ENCODE measurements at places on chromosomes 5 and 9.
A peak's percentile ranks its signal among the peaks of the same experiment; 100 is the strongest.

DNA sequence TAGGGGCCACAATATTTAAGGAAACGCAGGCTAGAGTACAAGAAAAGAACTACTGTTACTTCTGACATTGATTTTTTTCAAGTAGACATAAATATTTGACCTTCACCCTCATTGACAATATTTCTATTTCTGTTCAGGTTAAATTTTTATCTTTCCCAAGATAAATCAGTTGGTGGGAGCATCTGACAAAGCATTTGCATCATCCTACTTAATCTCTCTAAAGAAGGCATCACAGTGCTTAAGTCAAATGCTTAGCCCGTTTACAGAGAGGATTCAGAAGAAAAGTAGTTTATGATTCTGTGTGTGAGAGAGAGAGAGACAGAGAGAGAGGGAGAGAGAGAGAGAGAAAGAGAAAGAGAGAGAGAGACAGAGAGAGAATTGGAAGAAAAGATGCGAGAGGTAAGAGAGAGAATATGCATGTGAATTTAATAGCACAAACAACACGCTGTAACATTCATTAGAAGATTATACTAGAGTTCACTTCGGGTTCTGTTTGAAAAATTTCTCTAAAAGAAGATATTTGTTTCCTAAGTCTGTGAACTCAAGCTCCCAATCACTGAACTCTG, 1093.3 kb upstream of the CDH6 start:
- no peak for DNase-seq

DNA sequence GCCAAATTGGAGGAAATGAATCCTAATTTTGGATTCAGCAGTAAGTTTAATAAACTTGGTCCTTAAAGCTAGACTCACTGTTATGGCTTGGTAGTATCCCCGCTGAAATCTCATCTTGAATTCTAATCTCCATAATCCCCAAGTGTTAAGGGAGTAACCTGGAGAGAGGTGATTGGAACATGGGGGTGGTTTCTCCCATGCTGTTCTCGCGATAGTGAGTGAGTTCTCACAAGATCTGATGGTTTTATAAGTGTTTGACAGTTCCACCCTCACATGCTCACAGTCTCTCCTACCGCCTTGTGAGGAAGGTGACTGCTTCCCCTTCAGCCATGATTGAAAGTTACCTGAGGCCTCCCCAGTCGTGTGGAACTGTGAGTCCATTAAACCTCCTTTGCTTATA, 824.5 kb upstream of the WWC1 start:
- DNase-seq, result no peak

GRCh38 chr9:2686911-2687310, 30.4 kb upstream of the KCNV2 start:
- DNase-seq, result no peak

GRCh38 chr9:15513335-15513734, 2.6 kb upstream of the PSIP1 start:
- DNase-seq, result no peak

DNA sequence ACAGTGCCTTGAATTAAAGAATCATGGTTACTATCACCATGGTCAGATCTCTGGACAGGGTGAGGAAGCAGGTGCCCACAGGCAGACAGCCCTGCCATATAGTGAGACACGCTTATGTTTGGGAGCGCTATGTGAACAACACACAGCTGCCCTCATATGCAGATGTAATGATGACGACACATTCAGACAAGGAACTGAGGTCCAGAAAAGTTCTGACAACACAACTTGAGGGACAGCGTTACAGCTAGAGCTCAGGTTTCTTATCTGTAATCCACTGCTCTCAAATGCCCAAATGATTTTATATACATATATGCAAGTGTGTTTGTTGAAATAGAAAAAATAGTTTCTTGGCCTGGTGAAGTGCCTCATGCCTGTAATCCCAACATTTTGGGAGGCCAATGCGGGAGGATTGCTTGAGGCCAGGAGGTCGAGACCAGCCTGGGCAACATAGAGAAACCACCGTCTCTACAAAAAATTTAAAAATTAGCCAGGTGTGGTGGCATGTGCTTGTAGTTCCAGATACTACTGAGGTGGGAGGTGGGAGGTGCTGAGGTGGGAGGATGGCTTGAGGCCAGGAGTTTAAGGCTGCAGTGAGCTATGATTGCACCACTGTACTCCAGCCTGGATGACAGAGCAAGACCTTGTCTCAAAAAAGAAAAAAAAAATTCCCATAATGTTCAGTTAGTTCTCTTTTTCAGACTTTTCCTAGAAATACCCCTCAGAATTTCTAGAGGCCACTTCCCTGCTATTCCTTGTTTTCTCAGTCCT, 423.2 kb downstream of the RAB3C start:
- no peak for DNase-seq

- DNase-seq, result peak; percentile 73
Measured at GRCh38 chr5:148913985-148914431, 87.6 kb downstream of the ADRB2 start.

DNA sequence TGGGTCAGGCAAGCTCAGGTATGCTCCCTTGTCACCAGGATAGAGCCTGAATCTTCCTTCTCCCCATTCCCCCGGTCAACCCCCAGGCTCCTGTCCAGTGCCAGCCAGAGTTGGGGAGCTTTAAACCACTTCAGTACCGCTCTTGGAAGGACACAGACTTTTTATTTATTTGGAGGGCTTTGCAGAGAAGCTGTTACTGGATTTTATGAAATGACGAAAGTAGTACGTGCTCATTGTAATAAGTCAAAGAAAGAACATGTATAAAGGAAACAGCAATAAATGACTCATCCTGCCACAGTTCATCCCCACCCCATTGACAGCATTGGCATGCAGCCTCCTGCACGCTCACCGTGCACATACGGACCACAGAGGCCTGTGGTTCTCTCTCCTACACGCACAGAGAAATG, 230.3 kb downstream of the AUH start:
- peak; percentile 99 for DNase-seq

DNA sequence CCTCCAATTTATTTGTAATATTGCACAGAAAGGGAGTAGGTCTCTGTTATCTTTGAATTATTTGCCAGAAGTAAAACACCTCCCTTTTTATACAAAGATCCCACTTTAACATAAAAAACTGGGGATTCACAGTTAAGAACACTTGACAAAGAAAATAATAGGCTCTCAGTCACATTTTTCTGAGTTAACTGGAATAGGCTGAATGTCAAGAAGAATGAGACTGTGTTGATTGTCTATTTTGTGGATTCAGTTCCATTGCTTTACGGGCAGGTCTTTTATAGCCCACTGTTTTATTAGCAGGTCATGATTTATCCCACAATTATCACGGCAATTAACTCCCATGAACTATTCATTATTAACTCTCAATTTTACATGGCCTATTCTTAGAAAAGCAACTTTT, 427.4 kb downstream of the CTNND2 start:
- DNase-seq, result no peak

GRCh38 chr5:107413754-107414153, 257.0 kb downstream of the EFNA5 start:
- no peak for DNase-seq

- DNase-seq, result peak; percentile 83
Measured at GRCh38 chr9:6566409-6567139, 79.0 kb downstream of the GLDC start.

All from AG09309 (cell line).